Activated T-helper 1 cell treated with Interleukin-2 at 50 U/mL for 16 hours (primary cell): ENCODE measurements at places on chromosomes 6 and 20.

DNA sequence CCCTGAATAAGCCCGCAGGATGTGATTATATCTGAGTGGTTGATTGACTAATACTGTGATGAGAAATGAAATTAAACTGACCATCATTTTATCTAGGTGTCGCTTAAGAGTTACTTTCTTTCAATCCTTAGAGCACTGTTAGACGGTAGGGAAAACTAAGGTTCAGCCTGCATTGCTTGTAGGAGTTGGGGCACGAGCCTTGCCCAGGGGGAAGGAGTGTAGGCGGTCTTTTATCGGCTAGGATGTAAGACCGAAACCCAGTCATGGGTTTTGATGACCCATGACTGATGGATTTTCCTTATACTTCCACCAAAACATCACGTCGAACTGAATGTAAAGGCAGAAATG is 392 bp upstream of the TASP1 start:
- DNase-seq = no peak

- DNase-seq = no peak
These were observed 27.8 kb upstream of the RPL7L1 start for GRCh38 chr6:42851599-42851998.

- no peak for DNase-seq
These were observed 87.6 kb upstream of the E2F3 start for GRCh38 chr6:20313960-20314530.

DNA sequence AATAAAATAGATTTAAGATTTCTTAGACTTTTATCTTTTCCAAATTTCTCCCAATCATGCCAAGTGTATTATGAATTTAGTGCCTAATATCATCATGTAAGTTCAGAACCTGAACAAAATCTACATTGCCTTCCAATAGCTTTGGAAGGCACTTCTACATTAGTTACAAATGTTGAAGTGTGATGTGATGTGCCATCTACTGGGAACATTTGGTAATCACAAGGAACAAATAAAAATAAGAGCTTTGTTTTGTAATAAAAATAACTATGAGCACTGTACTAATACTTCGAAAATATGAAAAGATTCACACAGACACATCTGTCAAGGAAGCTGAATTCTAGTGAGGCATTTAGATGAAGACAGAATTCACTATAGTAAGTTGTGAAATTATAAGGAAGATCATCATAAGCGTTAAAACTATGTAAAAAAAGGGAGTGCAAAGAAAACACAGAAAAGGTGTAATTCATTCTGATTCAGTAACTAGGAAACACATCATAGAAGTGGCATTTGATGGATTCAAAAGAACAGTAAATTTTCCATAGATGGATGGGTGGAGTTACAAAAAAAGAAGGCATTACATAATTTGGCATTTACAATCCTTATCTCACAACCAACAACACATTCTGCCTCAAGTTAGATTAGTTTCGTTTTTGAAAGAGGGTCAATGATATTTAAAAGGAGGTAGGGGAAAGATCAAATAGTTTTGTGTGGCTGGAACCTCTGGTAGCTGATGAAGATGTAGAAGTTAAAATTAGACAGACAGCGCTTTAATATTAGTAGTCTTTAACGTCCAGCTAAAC is 161.0 kb downstream of the ASCC3 start:
- no peak for DNase-seq

DNA sequence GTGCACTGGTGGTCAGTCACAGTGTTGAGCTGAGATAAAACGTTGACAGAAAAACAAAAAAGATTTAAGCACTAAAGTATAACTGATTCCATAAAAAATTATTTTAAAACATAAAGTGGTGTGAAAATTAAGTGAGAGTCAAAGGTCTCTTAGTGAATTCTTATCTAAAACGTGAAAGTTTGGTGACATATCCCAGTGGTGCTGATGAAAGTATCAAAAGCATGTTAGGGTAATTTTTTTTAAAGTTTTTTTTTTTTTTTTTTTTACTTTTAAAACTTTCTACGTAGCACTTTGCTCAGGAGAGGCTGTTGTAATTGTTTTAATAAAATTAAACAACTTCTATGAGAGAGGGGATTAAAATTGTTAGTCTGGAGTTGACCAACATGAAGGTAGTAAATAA is 65.6 kb upstream of the TMEM30A start:
- no peak for DNase-seq
